ENCODE measurements at places on chromosomes 12 and 14.
A peak's percentile ranks its signal among the peaks of the same experiment; 100 is the strongest.

GRCh38 chr12:4239746-4240145, 33.8 kb upstream of the CCND2 start:
- DNase-seq = no peak

GRCh38 chr12:58504143-58504938, 416.0 kb downstream of the LRIG3 start:
- DNase-seq = no peak

- no peak for DNase-seq
Measured at GRCh38 chr14:29553427-29553826, 374.2 kb downstream of the PRKD1 start.

- DNase-seq = peak; percentile 78
Measured at GRCh38 chr12:90253674-90254181, 545.1 kb upstream of the ATP2B1 start.

DNA sequence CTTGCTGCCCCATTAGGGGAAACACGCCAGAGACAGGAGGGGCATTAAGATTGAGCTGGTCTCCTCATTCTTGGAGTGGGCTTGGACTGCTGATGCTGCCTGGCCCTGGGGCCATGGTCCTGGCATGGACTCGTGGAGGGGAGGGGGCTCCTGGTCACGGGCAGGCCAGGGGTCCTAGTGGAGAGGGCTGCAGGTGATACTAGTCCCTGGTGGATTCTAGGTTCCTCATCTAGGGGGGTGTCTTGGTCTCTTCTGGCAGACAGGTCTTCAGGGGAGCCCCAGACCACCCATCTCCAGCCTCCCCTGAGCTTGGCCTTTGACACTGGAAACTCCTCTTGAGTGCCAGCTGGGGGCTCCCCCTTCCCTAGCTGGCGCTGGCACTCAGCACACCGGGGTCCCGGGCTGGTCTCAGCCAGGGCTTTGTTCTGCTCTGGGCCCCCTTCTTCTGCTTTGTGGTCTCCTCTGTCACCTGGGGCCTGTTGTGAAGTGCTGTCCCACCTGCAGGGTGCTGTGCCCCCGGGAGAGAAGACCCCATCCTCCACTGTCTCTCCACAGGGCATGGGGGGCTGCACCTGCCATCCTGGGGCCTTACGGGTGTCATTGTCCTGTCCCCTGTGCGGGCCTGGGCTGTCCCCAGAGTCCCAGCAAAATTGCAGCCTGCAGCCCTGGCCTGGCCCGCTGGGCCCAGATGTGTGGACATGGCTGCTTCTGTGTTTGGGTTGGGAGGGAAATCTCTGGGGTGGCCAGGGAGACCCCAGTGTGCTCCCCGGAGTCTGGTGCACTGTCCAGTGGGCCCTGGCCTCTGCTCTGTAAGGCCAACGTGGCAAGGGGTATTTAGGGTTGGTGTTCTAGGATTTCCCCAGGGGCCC, 2.3 kb downstream of the KIF26A start:
- no peak for DNase-seq

- no peak for DNase-seq
Measured at GRCh38 chr14:41280745-41281144, 325.9 kb upstream of the LRFN5 start.

GRCh38 chr14:69481815-69482568, 2.5 kb upstream of the PLEKHD1 start:
- no peak for DNase-seq

DNA sequence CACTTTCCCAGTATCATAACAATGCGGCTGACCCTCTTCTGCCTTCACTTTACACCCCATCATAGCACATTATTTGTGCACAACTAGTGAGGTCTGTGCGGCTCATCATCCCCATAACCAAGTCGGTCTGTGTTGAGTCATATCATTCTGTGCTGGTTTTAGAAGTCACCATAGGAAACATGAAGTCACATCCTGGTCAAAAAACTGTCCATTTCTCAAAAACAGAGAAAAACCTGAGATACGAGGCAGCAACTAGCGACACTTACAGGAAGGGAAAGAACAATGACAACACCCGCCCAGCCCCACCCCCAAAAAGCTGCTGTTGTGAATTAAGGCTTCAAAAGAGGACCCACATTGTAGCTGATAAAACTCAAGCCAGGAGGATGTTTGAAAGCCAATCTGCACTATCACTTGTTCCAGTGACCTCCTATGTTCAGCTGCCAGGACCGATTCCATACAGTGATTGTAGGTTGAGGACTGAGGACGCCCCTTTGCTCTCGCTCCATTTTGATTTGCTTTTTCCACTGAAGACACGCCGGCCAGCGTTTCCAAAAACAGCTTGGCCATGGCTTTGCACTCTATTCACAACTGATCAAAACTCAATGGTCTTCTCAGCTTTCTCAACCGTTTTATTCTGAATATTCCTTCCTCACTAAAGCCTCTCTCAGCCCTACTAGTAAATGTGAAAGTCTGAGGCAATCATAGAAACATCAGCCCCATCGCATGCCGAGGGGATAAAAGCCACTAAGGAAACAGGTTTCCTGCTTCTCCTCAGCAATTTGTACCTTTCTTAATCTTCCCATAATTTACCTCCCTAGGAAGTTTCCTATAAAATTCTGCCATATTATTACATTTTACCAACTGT, 87.5 kb downstream of the DUSP16 start:
- DNase-seq = peak; percentile 53

- DNase-seq = peak; percentile 78
Measured at GRCh38 chr12:52155048-52155868, 36.6 kb downstream of the KRT80 start.

- peak; percentile 2 for DNase-seq
Measured at GRCh38 chr12:98470469-98471082, 44.8 kb upstream of the TMPO start.

GRCh38 chr14:75430116-75430515, 2.3 kb downstream of the JDP2 start:
- DNase-seq = no peak
